NCI-H1092 (cell line): ENCODE measurements at places on chromosomes 4 and X.

- no peak for DNase-seq
Observed at GRCh38 chrX:75963774-75964173, 178.7 kb upstream of the MAGEE2 start.

DNA sequence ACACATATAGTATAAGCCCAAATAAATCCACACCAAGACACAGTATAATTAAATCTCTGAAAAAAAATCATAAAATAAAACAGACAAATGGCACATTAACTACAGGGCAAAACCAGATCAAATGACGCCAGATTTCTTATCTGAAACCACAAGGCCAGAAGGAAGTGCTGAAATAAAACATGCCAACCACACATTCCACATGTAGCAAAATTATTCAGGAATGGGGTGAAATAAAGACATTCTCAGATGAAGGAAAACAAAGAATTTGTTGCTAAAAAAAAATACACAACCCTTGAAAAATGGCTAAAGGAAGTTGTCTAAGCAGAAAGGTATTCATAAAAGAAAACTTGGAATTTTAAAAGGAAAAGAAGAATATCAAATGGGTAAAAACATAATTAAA, 4.5 kb upstream of the DCAF12L1 start:
- DNase-seq = no peak

- DNase-seq = no peak
Observed at GRCh38 chr4:84648178-84648577, 65.3 kb downstream of the CDS1 start.

GRCh38 chr4:85792376-85793232, 317.7 kb downstream of the ARHGAP24 start:
- no peak for DNase-seq

- no peak for DNase-seq
Observed at GRCh38 chr4:10893395-10893794, 208.8 kb upstream of the CLNK start.

DNA sequence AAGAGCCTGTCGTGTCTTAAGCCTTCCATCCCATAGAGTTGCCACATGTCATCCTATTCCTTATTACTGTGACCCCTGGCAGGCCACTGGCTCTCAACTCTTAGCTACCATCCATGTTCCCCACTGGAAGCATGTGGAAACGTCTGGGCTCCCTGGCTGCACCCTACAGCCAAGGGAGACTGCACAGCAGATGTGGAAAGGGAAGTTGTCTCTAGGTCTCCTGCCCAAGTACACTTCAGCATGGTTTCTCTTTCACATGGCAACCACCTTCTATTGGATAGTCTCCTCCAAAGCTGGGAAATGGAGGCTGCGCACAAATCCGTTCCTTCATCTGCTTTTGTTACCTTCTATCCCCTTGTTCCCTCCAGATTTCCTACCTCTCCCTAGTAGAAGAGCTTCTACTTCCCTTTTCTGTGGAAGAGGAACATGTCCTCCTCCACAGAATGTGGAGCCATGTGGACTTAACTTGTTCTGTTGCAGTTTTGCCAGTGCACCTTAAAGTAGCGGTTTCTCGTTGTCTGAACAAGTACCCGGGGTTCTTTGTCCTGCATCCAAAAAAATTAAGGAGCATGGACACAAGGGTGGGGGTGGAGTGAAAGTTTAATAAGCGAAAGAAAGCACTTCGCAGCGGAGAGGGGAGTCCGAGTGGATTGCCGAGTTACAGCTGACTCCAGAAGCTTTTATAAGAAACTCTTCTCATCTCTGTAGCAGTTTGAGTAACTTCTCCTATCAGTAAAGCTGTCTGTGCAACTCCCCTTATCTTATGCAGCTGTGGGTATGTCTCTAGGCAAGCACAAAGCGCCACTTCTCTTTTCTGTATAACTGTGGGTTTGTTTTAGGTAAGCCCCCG, 52.5 kb downstream of the HMGB2 start:
- DNase-seq = no peak
